ENCODE measurements at places on chromosomes 12 and 14. TPM values are rescaled to one million over a fixed set of nuclear protein-coding genes. Genes with fewer than 3 reads are reported as not detected.

The POTEG gene
- not detected for total RNA-seq

The MEG3 gene
- 534 TPM for total RNA-seq

The RTL1 gene
- 0.07 TPM for total RNA-seq

The SMOC1 gene
- 1.1 TPM for total RNA-seq

The IL26 gene
- not detected for total RNA-seq

The TAS2R46 gene
- total RNA-seq: 0.85 TPM

The MYF6 gene
- total RNA-seq: 0.15 TPM

The SYT10 gene
- 0.78 TPM for total RNA-seq

The SYT1 gene
- total RNA-seq: 34.7 TPM

The ALDH2 gene
- total RNA-seq: 32.6 TPM

The DHRS2 gene
- total RNA-seq: 1.8 TPM

The BATF gene
- not detected for total RNA-seq

The PRPH gene
- 1.7 TPM for total RNA-seq

The CLEC4D gene
- not detected for total RNA-seq

The FLRT2 gene
- 9.4 TPM for total RNA-seq

The EPYC gene
- total RNA-seq: not detected

The ANO2 gene
- 4.0 TPM for total RNA-seq

The ZFHX2 gene
- 26.2 TPM for total RNA-seq

The CLMN gene
- total RNA-seq: 12.2 TPM

The CIROP gene
- 0.07 TPM for total RNA-seq

The PTCSC3 gene
- not detected for total RNA-seq

The MGST1 gene
- 285 TPM for total RNA-seq

The C12orf54 gene
- not detected for total RNA-seq

The SLCO1B1 gene
- total RNA-seq: 0.37 TPM

The RIMKLB gene
- 106 TPM for total RNA-seq

The ARHGEF25 gene
- total RNA-seq: 11.9 TPM

The MYO1H gene
- 0.44 TPM for total RNA-seq

The KRT82 gene
- total RNA-seq: not detected

The KRT73 gene
- total RNA-seq: not detected

The MIPOL1 gene
- 12.3 TPM for total RNA-seq

The STON2 gene
- total RNA-seq: 45.2 TPM

The LRIG3 gene
- total RNA-seq: 7.8 TPM

The MMP14 gene
- total RNA-seq: 83.9 TPM

The KLRD1 gene
- 0.16 TPM for total RNA-seq

The EMP1 gene
- total RNA-seq: 0.66 TPM

The NTN4 gene
- 2.1 TPM for total RNA-seq

The GALNT9 gene
- 0.90 TPM for total RNA-seq

The GXYLT1 gene
- total RNA-seq: 11.1 TPM

The RGS6 gene
- total RNA-seq: 1.2 TPM

The KDM2B gene
- 147 TPM for total RNA-seq

The PLA2G1B gene
- 1.8 TPM for total RNA-seq

The RPL36AL gene
- total RNA-seq: 173 TPM

The COPZ1 gene
- total RNA-seq: 116 TPM
